ENCODE measurements at places on chromosomes 16 and 17.

DNA sequence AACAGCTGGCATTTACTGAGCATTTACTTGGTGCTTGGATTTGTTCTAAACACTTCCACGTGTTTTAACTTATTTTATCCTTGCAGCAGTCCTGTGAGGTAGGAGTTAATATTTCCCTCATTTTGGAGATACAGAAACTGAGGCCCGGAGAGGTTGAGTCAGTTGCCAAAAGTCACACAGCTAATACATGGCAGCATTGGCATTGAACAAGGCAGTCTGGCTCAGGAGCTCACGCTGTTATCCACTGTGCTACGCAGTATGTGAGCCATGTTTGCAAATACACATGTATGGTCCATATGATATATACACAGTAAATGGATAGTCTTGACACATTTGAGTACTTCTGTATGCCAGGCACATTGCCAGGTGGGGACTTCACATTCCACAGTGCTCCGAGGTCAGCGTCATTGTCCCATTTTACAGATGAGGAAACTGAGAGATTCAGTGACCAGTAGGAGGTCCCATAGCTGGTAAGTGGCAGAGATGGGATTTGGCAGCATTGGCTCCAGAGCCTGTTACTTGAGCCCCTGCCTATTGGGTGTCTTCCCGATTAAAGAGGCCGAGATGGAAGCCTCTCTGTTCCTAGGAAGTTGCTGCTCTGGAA lies 110.7 kb downstream of the ABCC6 start:
- DNase-seq: no peak

- DNase-seq: peak; percentile 66
Observed at GRCh38 chr17:45256114-45256966, 5.6 kb downstream of the SPATA32 start.

DNA sequence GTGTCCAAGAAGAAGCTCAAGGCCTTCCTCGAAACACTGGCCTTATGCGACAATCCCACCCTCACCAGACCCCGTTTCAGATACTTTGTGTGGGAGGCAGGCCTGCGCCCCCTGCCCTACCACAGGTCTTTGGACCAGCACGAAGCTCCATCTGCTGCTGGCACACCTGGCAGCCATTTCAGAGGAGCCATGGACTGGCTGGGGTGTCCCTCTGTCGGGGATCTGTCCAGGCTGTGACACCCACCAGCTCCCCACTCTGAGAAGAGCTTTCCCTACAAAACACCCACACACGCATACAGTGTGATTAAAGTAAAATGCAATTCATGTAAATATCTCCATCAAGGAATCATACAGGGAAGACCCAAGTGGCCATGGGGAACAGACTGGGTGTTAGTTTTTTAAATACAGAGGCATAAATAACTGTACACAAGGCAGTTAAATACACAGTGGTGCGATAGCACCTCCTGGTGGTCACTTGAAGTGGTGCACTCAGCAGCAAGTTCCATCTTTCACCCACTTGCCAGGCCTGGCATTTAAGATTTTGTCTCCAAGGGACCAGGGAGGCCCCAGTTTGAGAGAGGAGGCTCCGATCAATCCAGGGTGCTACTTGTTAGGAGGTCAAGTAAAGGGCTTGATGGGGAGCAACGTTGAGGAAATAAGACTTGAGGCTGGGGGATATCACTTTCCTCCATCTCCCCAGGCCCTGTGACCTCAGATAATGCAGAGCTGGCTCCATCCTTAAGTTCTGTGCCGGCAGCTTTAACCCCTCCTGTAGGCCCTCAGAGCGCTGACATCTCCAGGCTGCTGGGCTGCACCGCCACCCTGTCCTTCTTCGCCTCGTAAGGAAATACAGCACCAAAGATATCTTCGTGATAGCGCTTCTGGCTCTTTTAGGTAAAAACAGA lies 43.6 kb downstream of the NOS2 start:
- peak; percentile 62 for DNase-seq

DNA sequence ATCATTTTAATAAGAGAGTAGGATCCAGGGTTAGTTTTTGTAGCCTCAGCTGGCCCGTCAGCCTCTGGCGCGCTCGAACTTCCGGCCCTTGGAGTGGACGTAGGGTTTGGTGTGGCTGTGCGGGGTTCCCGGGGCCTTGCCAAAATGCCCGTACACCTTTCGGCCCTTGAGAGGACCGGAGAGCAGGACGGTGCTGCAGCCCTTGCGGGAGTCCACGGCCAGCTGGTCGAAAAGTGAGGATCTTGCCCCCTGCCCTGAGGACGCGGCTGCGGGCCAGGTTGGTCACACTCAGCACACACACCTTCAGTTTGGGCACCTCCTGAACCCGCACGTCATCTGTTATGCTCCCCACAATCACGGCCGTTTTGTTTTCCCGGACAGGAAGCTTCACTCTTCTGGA lies 42.2 kb upstream of the CNTNAP4 start:
- no peak for DNase-seq

- no peak for DNase-seq
Observed at GRCh38 chr16:1913327-1914083, 4.7 kb downstream of the HS3ST6 start.

DNA sequence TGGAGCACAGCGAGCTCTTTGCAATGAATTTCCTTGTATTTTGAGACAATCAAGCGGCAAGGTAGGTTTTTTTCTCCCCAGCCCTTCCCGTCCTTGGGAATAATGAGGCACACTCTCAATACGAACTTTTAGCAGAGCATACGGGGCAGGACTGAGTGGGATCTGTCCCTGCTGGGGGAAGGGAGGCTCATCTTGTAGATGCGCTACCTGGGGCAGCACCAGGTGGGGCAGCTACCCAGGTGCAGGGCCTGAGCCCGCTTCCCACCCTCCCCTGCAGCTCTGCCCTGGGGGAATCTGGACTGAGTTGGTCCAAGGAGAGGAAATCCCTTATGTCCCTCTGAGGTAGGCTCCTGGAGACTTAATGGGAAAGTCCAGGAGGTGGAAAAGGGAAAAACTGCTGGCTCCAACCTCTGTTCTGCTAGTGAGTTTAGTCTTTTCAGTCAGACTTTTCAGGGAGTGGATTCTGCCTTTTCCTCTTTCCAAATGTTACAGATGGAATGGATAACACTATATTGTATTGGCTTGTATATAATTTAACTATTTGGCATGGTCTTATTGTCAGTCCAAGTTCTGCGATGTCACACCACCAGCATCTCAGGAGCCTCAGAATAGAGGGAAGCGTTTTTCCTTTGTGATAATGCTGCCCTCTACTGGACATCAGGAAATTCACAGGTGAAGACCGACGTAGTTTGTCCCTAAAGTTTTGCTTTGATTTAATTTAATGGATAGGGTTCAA lies 9.6 kb upstream of the CES1 start:
- peak; percentile 76 for DNase-seq

DNA sequence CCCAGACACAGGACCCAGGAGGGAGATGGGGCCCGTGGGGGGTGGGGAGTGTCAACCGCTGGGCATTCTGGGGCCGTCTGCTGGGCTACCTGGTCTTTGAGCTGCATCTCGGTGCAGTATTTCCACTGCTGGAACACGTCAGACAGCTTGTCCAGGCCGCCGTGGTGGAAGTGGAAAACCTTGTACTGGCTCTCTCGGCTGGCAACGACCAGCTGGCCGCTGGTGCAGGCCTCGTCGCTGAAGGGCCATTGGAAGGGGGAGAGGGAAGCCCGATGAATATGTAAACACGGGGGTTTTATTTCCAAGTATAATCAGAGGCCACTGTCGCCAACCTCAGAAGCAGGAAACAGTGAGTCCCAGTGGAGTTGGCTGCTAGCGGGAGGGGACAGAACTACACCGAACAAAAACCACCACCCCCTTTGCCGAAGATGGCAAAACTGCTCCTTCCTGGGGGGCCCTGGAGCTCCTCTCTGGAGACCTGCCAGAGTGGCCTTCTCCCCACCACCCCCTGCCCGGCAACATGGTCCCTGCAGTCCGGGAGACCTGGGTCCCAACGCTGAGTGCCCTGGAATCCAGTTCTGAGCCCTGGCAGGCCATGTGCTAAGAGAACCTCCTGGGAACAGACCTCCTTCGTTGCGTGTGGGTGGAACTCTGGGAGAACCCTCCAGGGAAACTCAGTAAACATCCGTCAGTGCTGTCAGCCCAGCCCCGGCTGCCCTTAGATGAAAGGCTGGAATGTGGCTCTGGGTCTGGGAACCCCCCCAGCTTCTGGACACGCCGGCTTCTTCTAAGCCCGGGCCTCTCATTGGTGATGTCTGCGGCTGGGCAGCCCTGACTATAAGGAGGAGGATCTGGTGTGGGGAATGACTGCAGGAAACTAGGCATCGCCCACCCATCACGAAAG lies 84.1 kb downstream of the TBC1D16 start:
- DNase-seq: no peak

DNA sequence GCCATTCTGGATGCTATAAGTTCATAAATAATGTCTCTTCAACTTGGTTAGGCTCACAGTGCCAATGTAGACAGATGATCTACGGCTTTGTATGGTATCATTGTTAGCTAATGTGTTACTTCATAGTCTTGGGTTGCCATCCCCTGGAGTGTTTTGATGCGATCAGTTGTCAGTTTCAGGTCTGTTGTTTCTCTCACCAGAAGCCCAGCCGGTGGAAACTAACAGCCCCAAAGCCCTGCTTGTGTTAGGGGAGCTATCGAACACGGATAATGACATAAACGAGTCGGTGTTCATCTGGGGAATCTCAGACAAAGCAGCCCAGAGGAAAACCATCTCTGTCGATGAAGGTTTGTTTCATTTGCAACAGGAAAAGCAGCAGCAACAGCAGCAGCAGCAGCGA lies 107.4 kb upstream of the ANKFN1 start:
- DNase-seq: peak; percentile 1

- no peak for DNase-seq
Observed at GRCh38 chr17:45902892-45903346, 8.6 kb downstream of the MAPT start.

DNA sequence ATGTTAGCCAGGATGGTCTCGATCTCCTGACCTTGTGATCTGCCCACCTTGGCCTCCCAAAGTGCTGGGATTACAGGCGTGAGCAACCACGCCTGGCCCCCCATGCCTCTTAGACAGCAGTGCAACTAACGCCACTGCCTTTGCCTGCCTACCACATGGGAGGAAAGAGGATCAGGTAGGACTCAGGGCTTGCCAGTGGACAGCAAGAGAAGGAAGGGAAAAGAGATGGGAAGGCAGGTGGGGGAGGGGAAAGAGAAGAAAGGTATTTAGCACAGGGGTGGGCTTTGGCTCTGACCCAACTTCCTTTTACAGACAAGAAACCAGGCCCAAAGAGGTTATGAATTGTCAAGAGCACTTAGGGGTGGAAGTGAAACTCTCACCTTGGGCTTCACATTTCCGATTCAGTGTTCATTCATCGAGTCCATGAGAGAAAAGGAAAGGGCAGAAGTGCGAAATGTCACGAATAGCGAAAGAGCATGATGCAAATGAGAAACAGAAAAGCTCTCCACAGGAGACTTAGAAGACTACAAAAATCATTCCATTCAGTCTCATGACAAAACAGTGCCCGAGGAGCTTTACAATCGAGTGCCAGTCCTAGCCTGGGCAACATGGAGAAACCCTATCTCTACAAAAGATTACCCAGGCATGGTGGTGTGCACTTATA lies 36.4 kb downstream of the CDK5R1 start:
- peak; percentile 51 for DNase-seq

DNA sequence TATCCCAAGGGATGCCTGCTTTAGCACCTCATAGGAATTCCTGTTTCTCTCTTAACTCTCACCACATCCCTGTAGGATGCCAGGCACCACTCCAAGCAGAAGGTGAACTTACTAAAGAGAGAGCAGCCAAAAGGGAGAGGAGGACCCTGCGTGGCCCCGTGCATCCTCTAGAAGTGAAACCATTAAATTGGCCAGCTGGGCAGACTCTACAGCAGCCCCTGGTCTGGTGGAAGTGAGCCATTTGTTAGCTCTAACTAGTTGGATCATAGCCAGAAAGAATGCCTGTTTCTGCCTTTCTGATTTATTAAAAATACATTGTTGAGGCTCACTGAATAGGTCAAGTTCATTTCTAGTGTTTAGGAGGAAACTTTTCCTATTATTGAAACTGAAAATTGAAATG lies 22.3 kb downstream of the TMEM11 start:
- no peak for DNase-seq

- no peak for DNase-seq
Observed at GRCh38 chr16:21713549-21714368, 50.0 kb downstream of the OTOA start.

- DNase-seq: peak; percentile 86
Observed at GRCh38 chr17:36657763-36658490, 56.5 kb downstream of the MRM1 start.

GRCh38 chr16:31476303-31477219 lies 4.6 kb downstream of the TGFB1I1 start:
- DNase-seq: peak; percentile 88

GRCh38 chr16:3007059-3007956 lies 5.4 kb upstream of the CLDN9 start:
- DNase-seq: peak; percentile 86

DNA sequence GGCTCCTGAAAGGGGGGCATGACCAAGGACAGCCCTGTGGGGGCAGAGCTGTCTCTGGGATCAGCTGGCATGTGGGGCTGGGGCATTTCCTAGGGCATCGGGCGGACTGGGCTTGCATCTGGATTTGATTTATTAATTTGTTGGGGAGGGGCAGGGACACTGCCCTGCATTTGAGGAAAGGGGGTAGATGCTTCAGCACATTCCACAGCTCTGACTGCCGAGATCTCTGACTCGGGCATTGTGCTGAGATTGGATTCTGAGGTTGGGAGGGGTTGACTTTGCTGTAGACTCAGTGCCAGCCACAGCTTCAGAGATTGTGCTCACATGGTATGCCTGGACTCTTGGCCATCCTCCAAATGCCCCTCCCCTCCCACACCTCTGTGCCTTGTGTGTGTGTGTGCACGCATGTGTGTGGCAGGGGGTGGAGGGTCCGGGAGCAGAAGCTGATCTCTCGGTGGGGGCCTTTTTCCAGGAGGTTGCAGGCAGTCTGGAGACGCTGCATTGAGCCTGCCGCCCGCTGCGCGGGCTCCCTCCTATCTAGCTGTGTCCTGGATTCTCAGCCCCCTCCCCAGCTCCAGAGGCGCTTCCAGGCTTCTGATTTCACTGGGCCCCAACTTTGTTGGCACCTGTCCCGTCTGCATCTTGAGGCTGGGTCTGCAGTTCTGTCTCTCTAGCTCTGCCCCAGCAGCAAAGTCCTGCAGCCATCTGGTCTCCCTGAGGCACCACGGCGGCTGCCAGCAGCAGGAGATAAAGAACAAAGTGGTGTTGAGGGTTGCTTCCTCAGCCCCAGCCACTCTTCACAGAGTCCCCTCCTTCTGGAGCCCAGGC lies 14.9 kb downstream of the IGFBP4 start:
- DNase-seq: no peak

DNA sequence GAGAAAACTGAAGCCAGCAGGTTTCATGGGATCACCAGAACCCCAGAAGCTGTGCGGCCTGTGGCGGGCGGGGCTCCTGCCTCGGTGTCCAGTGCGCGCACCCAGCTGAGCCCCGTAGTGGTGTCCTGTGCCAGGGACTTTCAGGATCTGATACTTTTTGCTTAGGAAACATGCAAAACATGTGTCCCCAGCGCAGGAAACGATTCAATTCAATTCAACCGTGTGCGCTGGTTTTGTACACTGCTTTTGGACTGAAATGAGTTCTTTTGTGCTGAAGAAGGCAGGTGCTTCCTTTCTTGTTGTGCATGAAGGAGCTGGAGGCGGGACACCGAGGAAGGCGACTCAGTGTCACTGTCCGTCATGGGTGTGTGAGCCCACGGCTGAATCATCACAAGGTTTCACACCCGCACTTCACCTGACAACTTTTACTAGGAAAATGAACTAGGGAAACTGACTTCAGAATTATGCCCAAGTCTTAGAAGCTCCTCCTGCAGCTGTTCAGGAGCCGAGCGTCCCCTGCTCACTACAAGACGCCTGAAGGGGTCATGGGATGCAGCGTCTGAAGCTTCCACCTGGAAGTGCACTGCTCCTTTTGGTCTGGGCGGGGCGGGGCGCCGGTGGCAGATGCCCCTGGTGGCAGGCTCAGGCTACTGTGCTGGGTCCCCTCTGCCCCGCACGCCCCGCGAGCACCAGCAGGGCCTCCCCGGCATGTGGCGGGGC lies 31.4 kb upstream of the ZNF750 start:
- peak; percentile 45 for DNase-seq

Data from GM23338 (cell line).